ENCODE measurements at places on chromosomes 3 and 15.

GRCh38 chr3:12468757-12469156 is 15.5 kb upstream of the TSEN2 start:
- DNase-seq = no peak

GRCh38 chr3:149280671-149281349 is 52.6 kb downstream of the TM4SF18 start:
- DNase-seq = no peak

DNA sequence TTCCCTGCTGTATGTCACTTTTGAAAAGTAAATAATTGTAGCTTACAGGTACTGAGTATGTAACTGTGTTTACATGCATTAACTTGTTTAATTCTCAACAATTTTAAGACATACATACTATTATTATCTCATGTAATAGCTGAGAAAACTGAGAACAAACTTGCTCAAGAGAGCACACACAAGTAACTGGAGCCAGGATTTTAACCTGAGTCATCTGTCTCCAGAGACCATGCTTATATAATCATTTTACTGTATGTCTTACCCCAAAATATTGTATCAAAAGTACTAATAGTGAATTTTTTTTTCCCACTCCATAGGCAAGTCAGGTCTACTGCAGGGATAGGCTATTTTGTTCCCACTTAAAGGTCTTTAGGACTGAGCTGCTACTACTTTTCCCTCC is 95.4 kb downstream of the FEZF2 start:
- DNase-seq = no peak

- no peak for DNase-seq
Measured at GRCh38 chr3:30629746-30630145, 23.3 kb downstream of the TGFBR2 start.

DNA sequence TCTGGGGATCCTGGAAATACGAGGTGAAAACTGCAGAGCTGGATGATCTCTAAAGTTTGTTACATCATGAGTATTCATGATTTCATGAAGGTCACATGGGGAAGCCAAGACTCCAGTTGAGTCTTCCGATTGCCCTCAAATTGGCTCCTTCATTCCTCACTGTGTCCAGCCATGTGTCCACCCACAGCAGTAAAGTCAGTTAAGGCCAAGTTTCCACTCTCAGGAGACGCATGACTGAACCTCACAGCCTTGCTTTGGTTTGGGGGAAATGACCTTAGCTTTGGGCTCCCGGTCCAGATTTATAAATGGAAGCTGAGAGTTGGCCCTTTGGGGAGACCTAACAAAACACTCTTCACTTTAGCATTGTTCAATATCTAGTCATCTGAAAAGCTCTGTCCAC is 289.7 kb upstream of the MCTP2 start:
- DNase-seq = no peak
